ENCODE measurements at places on chromosomes 2 and 18.

DNA sequence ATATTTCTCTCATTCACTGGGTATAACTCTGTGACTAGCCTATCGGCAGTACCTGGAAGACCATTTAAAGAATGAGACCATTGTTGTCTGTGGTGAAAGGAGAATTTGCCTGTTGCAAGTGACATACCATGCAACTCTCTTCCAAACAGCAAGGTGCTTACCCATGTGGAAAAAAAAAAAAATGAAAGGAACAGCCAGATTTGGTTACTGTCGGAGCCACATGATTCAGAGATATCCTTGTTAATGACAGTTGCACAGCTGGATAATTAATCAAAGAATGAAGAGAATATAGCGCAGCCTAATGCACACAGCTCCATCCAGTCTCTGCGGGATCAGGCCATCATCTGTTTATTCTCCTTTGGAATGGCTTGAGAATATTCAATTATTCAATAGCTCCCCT is 141.8 kb downstream of the HRH4 start:
- no peak for DNase-seq
- H3K4me1 ChIP-seq = no peaks in the 10 kb centered on the region
- no peak overlapping the region for H3K27ac ChIP-seq
- H3K27me3 ChIP-seq = no peaks in the 10 kb centered on the region
- no peak overlapping the region for H3K4me3 ChIP-seq
- H3K36me3 ChIP-seq = no peaks in the 10 kb centered on the region

DNA sequence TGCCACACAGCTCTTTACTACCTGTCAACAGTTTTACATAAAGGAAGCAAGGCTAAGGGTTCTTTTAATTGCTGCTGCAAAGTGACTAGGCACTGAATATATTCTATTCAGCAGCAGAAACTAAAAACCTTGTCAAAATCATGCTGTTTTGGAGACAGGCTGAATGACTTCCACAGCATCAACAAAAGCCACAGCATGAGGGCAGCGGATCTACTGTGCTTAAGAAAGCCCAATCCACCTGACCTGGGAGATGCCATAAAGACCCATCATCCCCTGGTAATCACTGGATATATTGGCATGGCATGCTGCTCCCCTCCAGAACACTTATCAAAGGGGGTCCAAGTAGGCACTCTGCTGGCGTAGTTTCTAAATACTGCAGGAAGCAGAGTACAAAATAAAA is 715.1 kb upstream of the SLC8A1 start:
- no peak overlapping the region for H3K27ac ChIP-seq
- no peak overlapping the region for H3K4me3 ChIP-seq
- H3K27me3 ChIP-seq = no peaks in the 10 kb centered on the region
- H3K4me1 ChIP-seq = no peaks in the 10 kb centered on the region
- DNase-seq = no peak

GRCh38 chr2:7593360-7593759 is 676.1 kb downstream of the RNF144A start:
- H3K27me3 ChIP-seq = no peaks in the 10 kb centered on the region
- no peak overlapping the region for H3K4me3 ChIP-seq
- H3K36me3 ChIP-seq = no peaks in the 10 kb centered on the region
- H3K27ac ChIP-seq = no peak overlapping the region

DNA sequence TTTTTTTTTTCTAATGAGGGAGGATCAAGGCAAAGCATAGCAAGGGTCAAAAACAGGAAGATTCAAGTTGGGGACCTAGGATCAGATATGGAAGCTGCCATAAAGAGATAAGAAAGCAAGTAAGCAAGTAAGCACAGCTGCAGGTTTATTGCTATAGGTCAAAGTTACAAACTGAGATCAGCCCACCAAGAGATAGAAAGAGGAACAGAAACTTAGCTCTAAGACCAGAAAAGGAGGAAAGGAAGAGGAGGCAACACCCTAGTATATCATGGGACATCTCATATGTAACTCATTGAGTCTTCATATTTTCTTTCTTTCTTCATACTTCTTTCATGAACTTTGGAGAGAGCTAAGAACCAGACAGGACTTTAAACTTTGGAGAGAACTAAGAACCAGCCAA is 295.9 kb upstream of the CRIM1 start:
- no peaks in the 10 kb centered on the region for H3K27me3 ChIP-seq
- H3K4me1 ChIP-seq = no peaks in the 10 kb centered on the region
- H3K27ac ChIP-seq = no peak overlapping the region
- H3K36me3 ChIP-seq = no peaks in the 10 kb centered on the region

DNA sequence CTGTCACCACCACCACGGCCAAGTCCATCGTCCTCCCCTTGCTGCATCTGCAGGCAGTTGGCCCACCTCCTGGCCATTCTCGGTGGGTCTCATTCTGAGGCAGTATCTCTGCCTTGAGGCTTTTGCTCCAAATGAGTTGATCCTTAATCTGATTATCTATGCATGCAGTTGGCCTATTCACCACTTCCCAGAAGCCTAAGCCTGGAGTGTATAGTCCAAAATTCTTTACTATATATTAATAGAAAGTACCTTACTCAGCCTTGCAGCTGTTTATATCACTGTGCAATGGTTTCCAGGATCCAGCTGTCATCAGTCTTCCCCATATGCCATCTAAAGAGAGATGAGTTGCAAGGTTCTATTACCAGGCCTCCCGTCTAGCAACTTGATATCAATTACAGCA is 292.4 kb downstream of the SS18 start:
- H3K27ac ChIP-seq = no peak overlapping the region
- no peak for DNase-seq
- H3K4me1 ChIP-seq = no peaks in the 10 kb centered on the region

DNA sequence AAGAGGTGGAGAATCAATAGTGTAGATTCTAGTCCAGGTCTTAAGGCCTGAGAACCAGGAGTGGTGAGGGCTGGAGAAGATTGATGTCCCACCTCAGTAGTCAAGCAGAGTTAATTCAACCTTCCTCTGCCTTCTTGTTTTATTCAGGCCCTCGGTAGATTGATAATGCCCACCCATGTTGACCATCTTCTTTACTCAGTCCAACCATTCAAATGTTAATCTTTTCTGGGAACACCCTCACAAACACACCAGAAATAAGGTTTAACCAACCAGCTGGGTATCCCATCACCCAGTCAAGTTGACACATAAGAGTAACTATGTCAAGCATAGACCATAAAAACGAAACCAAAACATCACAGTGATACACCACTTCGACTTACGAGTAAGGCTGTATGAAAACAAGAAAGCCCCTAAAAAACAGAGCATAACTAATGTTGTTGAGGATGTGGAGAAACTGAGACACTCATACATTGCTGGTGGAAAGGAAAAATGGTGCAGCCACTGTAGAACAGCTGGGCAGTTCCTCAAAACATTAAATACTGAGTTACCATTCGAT is 57.5 kb downstream of the SLC35F5 start:
- no peak overlapping the region for H3K27ac ChIP-seq
- H3K27me3 ChIP-seq = no peaks in the 10 kb centered on the region
- no peaks in the 10 kb centered on the region for H3K36me3 ChIP-seq
- no peak overlapping the region for H3K4me3 ChIP-seq
- H3K4me1 ChIP-seq = peaks cover 13% of the 10 kb centered on the region
- peak; percentile 16 for DNase-seq

DNA sequence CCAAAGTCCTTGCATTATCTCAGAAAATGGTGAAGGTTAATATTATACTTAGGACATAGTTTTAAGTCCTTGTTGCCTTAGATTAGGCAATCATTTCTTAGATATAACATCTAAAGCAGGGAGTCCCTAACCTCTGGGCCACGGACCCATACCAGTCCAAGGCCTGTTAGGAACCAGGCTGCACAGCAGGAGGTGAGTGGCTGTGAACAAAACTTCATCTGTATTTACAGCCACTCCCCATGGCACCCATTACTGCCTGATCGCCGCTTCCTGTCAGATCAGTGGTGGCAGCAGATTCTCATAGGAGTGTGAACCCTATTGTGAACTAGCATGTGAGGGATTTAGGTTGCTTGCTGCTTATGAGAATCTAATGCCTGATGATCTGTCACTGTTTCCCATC is 86.5 kb upstream of the MYO3B start:
- H3K36me3 ChIP-seq = no peaks in the 10 kb centered on the region
- no peak overlapping the region for H3K27ac ChIP-seq
- H3K4me1 ChIP-seq = no peaks in the 10 kb centered on the region
- no peak overlapping the region for H3K4me3 ChIP-seq
- no peaks in the 10 kb centered on the region for H3K27me3 ChIP-seq
- no peak for DNase-seq

- no peak overlapping the region for H3K27ac ChIP-seq
- H3K4me3 ChIP-seq = no peak overlapping the region
- no peaks in the 10 kb centered on the region for H3K4me1 ChIP-seq
- no peaks in the 10 kb centered on the region for H3K36me3 ChIP-seq
Measured at GRCh38 chr2:51918113-51918512, 886.2 kb upstream of the NRXN1 start.

Data from natural killer cell (primary cell).